SK-N-DZ (cell line): ENCODE measurements at places on chromosomes 5 and 9.

DNA sequence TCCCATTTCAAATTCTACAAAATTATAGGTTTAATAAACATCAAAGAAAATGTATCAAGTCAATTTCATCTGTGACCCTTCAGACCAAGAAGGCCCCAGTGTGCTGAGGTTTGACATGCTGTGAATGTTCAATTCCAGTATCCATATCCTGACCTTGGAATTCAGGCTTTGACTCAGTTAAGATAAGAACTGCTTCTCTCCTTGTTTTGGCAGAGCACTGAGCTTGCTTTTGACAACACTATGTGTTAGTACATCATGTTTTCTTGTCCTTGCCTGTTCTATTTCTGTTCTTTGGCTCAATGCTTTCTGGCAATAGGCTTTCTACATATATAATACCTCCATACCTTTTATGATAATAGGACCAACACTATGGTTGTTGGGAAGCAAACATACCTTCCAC, 105.6 kb downstream of the PLCXD3 start:
- DNase-seq, result no peak

- peak; percentile 72 for DNase-seq
Observed at GRCh38 chr5:141914199-141914743, 9.4 kb upstream of the DELE1 start.

DNA sequence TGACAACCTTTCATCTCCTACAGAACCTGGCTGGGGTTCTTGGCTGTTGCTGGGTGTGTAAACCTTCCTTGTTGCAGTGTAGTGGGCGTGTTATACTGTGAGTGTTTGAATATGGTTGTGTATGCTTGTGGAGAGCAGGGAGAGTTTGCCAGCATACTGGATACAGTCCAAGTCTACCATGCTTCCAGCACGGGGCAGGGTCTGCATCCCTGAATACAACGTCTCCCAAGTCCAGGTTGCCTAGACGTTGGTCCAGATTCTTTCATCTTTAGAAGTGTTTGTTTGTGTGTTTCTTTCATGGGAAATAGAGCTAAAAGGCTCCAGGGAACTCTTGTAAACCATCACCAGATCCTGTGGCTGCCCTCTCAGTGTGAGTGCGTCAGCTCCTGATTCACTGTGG, 46.4 kb downstream of the SYK start:
- no peak for DNase-seq

GRCh38 chr9:135212961-135213360, 125.5 kb downstream of the OLFM1 start:
- no peak for DNase-seq

- DNase-seq, result peak; percentile 94
Observed at GRCh38 chr9:113593682-113594281, 130.3 kb downstream of the RGS3 start.

DNA sequence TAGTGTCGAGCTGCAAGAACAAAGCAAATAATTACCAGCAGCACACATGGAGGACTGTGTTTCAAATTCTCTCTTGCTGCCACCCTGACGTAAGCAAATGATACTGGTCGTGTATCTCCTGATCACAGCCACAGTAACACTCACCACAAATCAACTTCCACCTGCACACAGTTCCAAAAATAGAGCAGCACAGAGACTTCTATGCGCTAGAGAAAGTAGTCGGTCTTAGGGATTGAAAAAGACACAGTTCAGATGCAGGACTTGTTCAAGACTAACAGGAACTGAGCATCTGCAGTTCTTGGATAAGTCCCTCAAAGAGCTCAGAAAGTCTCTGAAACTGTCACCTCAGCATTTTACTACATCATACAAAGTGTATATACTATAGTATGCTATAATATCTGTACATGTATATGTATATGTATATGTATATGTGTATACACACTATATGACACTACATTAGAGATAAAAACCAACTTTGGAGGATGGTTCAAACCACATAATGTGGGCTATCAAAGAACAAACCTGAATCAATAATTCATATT, 279.0 kb downstream of the GLIS3 start:
- peak; percentile 18 for DNase-seq

GRCh38 chr5:118506217-118506852, 482.0 kb downstream of the DTWD2 start:
- no peak for DNase-seq

DNA sequence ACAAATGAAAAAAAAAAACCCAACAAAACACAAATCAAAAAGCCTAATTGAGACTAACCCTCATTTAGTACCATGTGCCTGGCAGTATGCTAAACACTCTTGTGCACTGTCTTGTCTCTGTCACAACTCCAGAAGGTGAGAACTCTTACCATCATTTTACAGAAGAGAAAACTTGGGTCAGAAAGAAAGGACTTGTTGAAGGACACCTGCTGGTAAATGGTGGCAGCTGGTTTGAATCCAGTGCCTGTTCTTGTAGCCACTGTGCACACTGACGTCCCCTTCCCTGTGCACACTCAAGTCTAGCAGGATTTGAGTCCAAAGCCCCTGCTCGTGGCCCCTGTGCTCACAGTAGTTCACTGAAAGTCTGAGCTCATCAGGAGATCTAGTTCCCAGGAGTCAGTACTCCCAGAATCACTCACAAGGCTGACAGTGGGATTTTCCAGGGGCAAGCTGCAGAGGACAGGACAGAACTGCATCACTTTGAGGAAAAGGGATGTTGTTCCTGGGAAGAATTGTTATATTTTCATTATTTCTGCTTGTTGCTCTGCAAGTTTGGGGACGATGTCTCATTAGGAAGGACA, 43.0 kb upstream of the HSD17B4 start:
- no peak for DNase-seq

DNA sequence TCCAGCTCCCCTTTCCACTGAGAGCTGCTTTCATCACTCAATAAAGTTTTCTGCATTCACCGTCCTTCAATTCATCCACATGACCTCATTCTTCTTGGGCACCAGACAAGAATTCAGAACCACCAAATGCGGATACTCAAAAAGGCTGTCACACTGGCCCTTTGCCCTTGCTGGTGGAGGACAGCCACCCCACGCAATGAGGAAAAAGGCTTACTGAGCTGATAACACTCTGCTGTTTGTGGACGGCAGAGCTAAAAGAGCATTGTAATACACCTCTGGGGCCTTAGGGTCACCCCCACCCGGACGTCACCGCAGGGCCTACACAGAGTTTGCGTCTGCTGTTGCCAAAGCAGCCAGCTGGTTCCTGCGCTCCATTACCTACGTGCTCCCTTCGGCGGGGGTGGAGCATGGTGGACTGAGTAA, 51.2 kb upstream of the ZNF608 start:
- DNase-seq, result no peak

DNA sequence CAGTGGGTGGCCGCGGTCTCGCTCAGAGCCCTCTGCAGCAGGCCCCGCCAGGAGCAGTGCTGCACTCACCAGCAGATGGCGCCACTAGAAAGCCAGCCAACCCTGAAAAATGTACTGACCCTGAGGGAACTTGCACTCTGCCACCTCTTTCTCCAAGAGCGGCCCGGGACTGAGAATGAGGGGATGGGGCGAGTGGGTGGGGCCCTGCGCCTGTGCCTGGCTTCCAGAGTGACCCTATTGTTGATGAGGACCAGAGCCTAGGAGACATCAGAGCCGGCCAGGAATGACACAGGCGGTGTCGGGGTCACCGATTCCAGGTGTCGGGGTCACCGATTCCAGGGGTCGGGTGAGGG, 2.9 kb upstream of the IL17B start:
- DNase-seq, result peak; percentile 83

- DNase-seq, result no peak
Observed at GRCh38 chr5:87241555-87241954, 26.1 kb upstream of the RASA1 start.

GRCh38 chr5:173004013-173004412, 20.4 kb downstream of the ATP6V0E1 start:
- DNase-seq, result no peak

DNA sequence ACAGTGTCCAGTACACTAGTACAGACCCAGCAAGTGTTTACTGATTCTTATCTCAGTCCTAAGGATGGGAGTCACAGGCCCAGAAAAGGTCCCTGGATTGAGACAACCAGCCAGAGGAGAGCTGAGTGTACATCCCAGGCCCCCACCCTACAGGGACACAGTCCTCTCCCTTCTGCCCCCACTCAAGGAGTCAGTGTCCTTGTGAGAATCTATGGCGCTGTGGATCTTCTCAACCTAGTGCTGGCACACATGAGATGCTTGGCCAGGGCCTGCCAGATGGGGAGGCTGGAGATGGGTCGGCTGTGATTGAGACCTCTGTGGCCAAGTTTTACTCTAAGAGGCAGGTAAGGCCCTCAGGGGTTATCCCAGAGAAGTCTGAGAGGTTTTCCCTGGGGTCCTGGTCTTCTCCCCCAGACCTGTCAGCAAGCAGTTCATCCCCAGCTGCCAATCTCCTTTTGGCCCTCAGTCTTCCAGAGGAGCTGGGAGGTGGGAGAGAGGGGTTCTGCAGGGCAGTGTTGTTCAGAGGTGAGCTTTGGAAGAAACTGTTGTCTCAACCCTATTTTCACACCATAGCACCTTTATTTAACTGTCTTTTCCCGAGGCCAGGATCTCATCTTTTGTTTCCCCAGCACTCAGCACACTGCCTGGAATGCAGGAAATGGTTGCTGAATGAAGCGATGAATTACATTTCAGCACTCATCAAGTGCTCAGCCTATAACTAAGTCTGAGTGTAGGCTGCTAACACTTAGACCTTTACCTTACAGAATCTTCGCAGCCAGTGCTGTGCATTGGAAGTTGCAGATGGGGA, 3.2 kb upstream of the NSD1 start:
- DNase-seq, result no peak

GRCh38 chr9:127278372-127278771, 13.8 kb downstream of the GARNL3 start:
- DNase-seq, result no peak

- no peak for DNase-seq
Observed at GRCh38 chr5:58551492-58551891, 31.4 kb upstream of the RAB3C start.

DNA sequence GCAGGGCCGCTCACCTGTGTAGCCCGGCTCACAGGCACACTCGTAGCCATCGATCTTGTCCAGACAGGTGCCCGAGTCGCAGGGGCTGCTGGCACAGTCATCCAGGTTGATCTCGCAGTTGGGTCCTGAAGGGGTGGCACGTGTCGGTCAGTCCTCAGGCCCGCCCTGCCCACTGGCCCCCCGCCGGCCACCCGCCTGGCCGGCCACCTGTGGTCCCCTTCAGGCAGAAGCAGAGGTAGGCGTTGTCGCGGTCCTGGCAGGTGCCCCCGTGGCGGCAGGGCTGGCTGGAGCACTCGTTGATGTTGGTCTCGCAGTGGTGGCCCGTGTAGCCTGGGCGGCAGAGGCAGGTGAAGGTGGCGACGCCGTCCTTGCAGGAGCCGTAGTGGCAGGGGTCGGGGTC, 30.6 kb downstream of the NOTCH1 start:
- DNase-seq, result no peak

DNA sequence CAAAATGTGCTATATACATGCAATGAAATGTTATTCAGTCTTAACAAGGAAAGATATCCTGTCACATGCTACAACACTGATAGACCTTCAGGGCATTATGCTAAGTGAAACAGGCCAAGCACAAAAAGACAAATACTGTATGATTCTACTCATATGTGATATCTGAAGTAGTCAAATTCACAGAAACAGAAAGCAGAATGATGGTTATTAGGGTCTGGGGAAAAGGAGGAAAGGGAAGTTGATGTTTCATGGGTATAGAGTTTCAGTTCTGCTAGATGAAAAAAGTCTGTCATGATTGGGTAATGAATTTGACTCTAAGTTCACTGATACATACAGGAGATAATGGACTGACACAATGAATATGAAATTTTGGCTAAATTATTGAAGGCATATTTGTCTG, 11.2 kb upstream of the RIC1 start:
- DNase-seq, result no peak

- DNase-seq, result no peak
Observed at GRCh38 chr9:34333836-34334235, 4.5 kb downstream of the NUDT2 start.

GRCh38 chr9:88256216-88256615, 117.9 kb upstream of the SPATA31C2 start:
- no peak for DNase-seq

GRCh38 chr9:69555802-69556201, 116.4 kb downstream of the APBA1 start:
- no peak for DNase-seq

GRCh38 chr5:72412283-72413055, 92.3 kb downstream of the PTCD2 start:
- no peak for DNase-seq

- no peak for DNase-seq
Observed at GRCh38 chr5:124289641-124290311, 456.7 kb downstream of the ZNF608 start.

DNA sequence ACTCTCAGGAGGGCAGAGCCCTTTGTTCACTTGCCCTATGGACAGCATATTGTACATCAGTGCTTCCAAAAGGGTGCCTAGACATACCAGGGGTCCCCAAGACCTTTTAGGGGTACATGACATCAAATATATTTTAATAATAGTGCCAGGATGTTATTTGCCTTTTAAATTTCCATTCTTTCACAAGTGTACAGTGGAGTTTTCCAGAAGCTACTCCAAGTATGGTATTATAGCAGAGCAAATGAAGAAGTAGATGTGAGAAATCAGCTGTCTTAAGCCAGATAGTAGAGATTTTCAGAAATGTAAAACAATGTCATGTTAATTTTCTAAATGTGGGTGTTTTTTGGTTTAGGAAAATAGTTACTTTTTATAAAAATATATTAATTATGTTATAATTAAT, 15.6 kb downstream of the PTTG1 start:
- DNase-seq, result no peak

DNA sequence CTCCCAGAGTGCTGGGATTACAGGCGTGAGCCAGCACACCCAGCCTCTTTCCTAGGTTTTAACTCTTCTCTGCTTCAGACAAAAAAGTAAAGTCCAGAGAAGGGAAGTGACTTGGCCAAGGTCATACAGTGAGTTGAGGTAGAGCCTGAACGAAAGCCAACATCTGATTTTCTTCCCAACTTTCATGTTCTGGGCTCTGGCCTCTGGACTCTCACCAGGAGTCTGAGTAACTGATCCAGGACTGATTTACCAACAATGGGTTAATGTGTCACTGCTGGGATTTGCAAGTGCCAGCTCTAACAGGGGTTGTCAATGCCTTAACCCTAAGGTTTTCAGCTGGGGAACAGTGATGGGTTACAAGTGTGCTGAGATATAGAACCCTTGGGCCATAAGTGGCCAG, 32.2 kb upstream of the LARP1 start:
- DNase-seq, result no peak

GRCh38 chr5:114412510-114413171, 50.8 kb downstream of the KCNN2 start:
- DNase-seq, result no peak

- DNase-seq, result no peak
Observed at GRCh38 chr9:31824860-31825259, 559.6 kb upstream of the ACO1 start.
